ENCODE measurements at places on chromosomes 1 and 21. TPM values are rescaled to one million over a fixed set of nuclear protein-coding genes. Genes with fewer than 3 reads are reported as not detected.
A peak's percentile ranks its signal among the peaks of the same experiment; 100 is the strongest.

ZNF695 gene
- total RNA-seq, result 7.9 TPM

- DNase-seq, result no peak
These were observed 18.8 kb upstream of the SELP start for GRCh38 chr1:169648709-169649108.

DNA sequence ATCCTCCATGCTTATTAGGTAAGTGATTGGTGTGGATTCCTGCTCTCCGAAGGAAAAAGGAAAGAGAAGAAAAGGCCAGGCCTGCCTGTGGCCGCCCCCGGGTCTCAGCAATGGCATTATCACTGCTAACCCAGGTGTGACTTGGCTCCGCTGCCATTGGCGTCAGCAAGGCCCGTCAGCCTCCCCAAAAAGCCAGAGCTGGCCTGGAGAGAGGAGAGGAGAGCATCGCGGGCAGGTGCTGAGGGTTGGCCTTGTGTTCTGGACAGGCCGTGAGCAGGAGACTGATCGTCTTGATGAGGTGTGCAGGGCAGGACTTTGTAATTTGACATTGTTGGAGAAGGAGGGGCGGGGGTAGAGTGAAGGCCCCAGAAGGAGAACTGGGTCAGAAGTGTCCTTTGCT is 186.4 kb downstream of the CAMTA1 start:
- no peak for DNase-seq

DNA sequence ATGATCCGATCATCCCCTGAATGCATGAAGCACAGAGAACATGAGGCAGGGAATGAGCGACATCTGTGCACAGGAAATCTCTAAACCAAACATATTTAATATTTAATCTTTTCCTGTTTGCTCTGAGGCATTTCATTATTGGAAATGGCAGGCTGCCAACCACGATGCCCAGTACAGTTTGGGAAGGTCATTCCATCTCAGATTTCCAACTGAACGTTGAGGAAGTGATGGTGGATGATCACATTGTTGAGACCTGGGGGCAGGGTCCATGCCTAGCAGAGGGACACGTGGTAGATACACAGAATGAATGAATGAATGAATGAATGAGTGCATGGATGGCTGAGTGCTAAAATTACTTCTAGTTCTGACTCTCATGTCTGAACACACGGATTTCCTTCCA is 15.9 kb upstream of the FASLG start:
- no peak for DNase-seq

GRCh38 chr1:227770812-227771211 is 35.6 kb downstream of the SNAP47 start:
- DNase-seq, result no peak

DNA sequence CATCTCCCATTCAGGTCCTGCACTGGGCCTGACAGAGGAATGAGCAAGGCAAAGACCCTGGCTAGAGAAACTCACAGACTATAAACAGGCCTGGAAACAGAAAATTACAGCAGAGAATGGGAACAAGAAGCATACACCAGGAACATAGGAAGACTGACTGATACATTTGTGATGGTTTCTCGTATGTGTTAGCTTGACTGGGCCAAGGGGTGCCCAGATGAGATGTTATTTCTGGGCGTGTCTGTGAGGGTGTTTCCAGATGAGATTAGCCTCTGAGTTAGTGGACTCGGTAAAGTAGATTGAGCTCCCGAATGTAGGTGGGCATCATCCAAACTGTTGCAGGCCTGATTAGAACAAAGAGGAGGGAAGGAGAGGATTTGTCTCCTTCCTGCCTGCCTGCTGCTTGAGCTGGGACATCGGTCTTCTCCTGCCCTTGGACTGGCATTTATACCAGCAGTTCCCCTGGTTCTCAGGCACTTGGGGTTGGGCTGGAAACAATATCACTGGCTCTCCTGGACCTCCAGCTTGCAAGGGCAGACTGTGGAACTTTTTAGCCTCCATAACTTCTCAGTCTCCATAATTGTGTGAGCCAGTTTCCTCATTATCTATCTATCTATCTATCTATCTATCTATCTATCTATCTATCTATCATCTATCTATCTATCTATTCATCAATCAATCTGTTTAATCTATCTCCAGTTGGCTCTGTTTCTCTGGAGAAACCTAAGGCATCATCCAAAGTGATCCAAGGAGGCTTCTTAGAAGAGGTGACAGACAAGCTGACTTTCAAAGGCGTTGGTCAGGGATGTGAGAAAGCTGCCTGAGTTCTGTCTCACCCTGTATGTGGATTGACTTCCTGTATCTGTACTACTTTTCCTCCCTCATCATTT is 9.7 kb upstream of the FOXO6 start:
- no peak for DNase-seq

LIN28A gene
- total RNA-seq, result 97.3 TPM

NBPF4 gene
- not detected for total RNA-seq

DNA sequence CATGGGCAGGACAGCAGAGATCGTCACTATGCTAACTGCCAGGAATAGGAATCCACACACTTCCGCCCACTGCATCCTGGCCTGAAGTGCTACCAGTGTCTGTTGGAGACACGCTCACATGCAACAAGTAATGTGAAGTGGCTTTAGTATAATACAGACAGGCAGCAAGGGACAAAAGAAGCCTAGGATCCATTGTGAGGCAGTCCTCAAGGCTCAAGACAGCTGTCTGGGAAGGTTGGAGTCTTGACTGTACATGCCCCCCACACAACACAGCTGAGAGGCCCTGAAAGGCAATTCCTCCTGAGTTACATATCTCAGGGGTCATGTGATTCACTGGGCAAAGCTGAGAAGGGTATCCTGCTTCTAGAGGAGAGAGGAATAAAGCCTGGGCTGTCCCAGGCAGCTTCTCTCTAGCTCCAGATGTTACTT is 39.9 kb upstream of the CD1D start:
- no peak for DNase-seq

- DNase-seq, result no peak
These were observed 15.0 kb downstream of the DPT start for GRCh38 chr1:168714012-168714411.

GRCh38 chr1:243550276-243550675 is 294.4 kb downstream of the SDCCAG8 start:
- DNase-seq, result no peak

- peak; percentile 22 for DNase-seq
These were observed 6.5 kb downstream of the AIRE start for GRCh38 chr21:44291936-44292811.

- no peak for DNase-seq
These were observed 83.5 kb downstream of the INTS7 start for GRCh38 chr1:211951856-211952255.

DNA sequence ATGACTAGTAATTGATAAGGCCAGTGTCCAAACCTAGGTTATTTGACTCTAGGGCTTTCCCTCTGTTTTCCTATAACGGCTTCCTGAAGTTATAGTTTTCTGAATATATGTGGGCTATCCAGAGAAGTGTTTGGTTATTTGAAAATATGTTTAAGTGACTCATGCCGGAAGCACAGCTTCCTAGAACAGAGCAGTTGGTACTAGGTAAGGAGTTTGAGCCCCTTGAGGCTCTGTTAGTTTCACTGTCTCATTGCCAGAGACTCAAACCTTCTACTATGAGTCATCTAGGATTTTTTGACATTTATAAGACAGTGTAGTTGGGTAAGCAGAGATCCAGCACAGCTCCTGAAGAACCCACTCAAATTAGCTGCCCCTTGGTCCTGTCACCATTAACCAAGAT is 27.1 kb upstream of the LEPR start:
- no peak for DNase-seq

- no peak for DNase-seq
These were observed 190.5 kb upstream of the C1orf105 start for GRCh38 chr1:172229942-172230341.

POLR3C gene
- total RNA-seq, result 43.4 TPM

F3 gene
- total RNA-seq, result 0.93 TPM

NBPF9 gene
- 25.0 TPM for total RNA-seq

DNA sequence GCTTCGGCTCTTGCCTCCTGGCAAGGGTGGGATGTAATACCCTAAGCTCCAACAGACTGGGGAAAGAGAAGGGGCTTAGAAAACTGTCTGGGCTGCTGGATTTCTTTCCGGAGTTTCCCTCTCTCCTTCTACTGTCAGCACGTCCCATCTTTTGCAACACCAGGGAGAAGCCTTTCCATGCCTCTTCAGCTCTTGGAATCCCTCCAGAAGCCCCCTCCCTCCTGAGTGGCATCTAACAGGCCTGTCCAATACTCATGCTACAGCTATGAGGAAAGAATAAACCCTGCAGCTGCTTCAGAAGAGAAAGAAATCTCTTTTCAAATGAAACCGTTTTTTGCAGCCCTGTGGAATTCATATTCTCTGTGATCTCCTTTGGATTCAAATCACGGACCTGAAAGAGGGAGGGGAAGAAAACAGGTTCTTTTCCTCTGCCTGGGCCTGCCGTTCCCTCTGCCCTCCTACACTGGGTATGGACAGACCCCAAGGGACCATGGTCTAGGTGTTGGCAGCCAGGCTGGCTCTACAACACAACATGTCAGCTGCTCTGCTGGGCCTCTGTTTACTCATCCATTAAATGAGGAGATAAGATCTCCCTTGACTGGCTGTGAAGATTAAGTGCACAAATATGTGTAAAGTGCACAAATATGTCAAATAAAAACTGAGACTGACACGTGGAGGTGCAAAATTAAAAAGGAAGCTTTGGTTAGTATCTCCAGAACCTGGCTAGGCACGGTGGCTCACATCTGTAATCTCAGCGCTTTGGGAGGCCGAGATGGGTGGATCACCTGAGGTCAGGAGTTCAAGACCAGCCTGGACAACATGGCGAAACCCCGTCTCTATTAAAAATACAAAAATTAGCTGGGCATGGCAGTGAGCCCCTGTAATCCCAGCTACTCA is 6.0 kb upstream of the CAPN2 start:
- DNase-seq, result no peak

GRCh38 chr1:89844860-89845259 is 24.0 kb downstream of the LRRC8D start:
- no peak for DNase-seq

LMX1A gene
- not detected for total RNA-seq

GRCh38 chr1:107244709-107245500 is 104.1 kb downstream of the NTNG1 start:
- no peak for DNase-seq

GRCh38 chr1:39562886-39563285 is 13.7 kb downstream of the PABPC4 start:
- no peak for DNase-seq

KISS1 gene
- total RNA-seq, result not detected

GRCh38 chr1:67190410-67190809 is 24.2 kb downstream of the IL23R start:
- DNase-seq, result no peak

GRCh38 chr1:97427371-97427770 is 493.5 kb downstream of the DPYD start:
- no peak for DNase-seq

DNA sequence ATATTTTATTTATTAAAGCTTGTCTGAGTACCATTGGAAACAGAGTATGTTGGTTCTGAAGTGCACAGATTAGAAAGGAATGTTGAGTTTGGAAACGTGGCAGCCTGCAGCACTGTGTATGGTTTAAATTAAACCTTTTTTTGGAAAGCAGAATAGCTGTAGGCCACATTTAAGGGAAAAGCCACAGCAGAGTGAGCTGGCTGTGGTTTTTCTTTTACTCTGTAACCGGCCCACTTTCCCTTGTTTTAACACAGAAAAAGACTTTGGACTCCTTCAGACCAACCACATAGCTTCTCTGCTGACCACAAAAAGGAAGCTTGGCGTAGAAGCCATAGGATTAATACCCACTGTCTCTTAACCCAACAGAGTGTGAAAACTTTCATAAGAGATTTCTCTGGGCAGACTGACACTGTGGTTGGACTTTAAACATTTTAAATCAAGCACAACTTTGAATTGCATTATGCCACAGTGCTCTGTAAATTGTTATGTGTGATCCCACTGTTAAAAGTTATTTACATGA is 75.2 kb downstream of the NFIA start:
- no peak for DNase-seq

RABGAP1L gene
- total RNA-seq, result 44.1 TPM

DNA sequence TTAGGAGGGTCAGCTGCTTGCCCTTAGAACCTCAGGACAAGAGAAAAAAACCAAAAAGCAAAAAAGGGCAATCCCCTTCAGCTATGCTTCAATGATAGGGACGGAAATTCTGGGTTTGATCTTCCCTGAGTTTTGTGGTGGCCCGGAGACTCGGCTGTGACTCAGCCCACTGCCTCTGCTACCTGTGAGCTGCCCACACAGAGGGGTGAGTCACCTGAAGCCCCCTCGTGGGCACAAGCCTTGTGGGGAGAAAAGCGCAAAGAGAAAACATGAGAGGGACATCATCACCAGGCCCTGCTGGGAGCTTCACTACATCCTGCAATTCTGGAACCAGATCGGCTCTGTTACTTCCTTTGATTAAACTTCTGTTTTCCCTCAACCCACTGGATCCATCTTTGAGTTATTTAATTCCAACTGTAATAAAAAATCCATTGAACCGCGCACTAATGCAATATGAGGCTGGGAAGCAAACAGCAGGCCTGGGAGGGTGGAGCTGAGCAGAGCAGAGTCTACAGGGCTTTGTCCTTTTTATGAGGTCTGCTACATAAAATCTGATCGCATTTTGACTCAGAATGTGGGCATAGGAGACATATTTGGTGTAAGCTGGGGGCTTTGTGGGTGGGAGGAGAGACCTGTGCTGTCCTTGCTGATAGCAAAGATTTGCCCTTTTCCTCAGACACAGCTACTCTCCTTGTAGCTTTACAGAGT is 58.7 kb upstream of the STUM start:
- no peak for DNase-seq

TNFSF18 gene
- total RNA-seq, result not detected

EXOC8 gene
- 11.4 TPM for total RNA-seq

DNA sequence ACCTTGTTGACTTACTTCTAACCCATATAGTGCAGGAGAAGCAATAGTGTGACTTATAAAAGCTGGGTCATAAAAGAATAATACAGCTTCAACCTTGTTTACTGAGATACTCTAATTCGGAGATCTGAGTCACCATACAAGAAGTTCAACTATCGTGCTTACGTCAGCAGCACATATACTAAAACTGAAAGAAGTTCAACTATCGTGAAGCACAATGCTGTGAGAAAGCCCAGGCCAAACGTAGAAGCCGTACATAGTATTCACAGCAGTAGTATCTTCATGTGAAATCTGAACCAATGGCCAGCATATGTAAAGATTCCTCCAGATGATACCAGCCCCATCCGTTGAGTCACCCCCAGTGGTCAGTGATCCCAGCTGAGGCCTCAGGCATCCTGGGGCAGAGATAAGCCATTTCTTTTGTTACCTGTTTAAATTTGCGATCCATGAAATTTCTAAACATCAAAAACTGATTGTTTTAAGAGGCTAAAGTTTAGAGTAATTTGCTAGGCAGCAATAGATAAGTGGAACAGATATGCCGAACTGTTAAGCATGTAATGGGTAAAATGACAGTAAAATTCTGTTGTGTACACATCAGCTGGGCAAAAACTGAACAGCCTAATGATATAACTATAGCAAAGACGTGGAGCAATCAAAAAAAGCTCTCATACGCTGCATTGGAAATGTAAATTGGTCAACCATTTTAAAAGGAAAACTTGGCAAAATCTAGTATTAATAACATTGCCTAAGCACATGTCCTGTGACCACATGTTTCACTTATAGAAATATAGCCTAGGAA is 53.9 kb upstream of the SAMD13 start:
- DNase-seq, result no peak

PRKAA2 gene
- 1.3 TPM for total RNA-seq

PRR9 gene
- total RNA-seq, result not detected

GPR25 gene
- total RNA-seq, result not detected

- DNase-seq, result no peak
These were observed 3.0 kb upstream of the SOX13 start for GRCh38 chr1:204069887-204070286.

- no peak for DNase-seq
These were observed 145.0 kb downstream of the TRABD2B start for GRCh38 chr1:47852006-47852718.

- DNase-seq, result no peak
These were observed 241.2 kb upstream of the VAMP3 start for GRCh38 chr1:7529917-7530316.

- no peak for DNase-seq
These were observed 45.6 kb downstream of the IRF2BP2 start for GRCh38 chr1:234564035-234565029.

All from glutamatergic neuron (in vitro differentiated cells).